ENCODE measurements at places on chromosomes 5 and 9.

GRCh38 chr5:174251305-174252000 lies 205.9 kb downstream of the NSG2 start:
- DNase-seq: no peak

DNA sequence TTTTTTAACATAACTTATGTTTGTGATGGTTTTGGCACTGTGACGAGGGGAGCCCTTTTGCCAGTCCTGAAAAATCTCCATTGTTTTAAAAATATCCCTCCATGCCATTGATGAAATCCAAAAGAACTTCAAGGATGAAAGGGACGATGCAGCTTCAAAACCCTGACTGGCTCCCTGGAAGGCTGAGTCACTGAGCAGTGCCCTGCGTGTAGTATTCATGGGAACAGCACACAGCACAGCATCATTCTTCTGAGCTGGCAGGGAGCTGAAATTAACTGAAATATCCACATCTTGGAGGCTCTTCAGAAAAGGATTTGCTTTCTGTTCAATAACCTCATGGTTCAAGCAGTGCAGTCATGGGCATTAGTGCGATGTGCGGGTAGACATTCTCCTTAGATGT lies 29.7 kb downstream of the PDE4D start:
- no peak for DNase-seq

DNA sequence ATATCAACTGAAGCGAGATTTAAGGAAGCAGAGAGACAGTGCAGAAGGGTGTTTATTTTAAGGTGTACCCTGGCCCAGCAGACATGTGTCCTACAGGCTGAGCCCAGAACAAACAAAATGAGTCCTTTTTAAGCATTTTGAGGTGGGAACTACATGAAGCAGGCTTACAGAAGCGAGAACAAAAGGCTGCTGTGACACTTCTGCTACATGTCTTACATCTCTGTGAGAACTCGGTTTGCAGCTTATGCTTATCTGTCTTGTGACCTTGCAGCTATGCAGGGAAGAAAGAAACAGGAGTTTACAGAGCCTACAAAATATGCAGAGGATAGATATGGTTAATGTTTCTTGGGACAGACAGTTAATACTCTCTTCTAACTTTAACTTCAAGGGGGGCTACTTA lies 295.9 kb downstream of the CEMIP2 start:
- no peak for DNase-seq

- DNase-seq: no peak
These were observed 15.0 kb downstream of the RFX3 start for GRCh38 chr9:3510796-3511195.

DNA sequence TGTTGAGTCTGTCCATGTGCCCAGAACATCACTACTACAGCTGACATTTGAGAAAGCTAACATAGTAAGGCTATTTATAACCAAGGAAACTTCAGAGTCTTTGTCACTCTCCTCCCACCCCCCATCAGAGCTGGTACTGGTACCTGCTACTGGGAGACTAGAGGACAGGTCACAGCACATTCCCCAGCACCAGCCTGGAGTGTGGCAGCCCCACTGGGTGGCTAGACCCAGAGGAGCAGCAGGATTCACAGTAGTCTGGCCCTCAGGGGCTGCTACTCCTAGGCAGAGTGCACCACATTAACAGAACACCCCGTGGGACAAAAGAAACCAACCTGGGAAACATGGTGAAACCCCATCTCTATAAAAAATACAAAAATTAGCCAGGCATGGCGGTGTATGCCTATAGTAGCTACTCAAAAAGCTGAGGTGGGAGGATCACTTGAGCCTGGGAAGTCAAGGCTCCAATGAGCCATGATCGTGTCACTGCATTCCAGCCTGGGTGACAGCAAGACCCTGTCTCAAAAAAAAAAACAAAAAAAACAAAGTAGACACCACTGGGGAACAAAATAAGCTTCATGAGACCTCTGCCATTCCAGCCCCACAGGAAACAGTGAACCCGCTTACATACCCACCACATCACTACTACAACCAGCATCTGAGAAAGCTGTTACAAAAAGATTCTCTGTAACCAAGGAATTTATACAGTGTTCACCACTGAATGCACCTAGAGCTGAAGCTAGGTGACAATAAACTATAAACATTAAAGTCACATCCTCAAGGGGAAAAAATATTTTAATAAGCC lies 26.3 kb upstream of the PTGER4 start:
- no peak for DNase-seq

Data from tibial artery (tissue), 4 donors.